ENCODE measurements at places on chromosomes 3 and 15.

DNA sequence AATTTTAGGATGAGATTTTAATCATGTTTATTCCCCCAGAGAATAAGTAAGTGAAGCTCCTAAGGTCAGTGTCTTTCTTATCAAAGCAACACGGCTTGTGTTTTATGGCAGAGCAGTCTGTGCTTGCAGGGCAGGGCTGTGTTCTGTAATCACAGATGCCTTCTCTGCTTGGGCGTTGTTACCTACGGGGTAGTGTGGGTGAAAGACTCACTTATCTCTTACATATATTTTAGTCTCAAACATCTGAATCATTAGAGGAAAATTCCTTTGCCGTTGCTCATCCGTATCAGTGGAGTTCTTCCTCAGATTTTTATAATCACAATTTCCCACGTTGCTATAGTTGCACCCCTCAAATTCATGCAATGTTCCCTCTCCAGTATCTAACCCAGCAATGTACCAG lies 271.7 kb upstream of the MEIS2 start:
- no peak for DNase-seq

GRCh38 chr15:99511866-99512661 lies 53.7 kb upstream of the MEF2A start:
- DNase-seq, result no peak

- DNase-seq, result no peak
These were observed 32.2 kb upstream of the SEC22A start for GRCh38 chr3:123169492-123169929.

- DNase-seq, result no peak
These were observed 54.6 kb downstream of the SST start for GRCh38 chr3:187615630-187616029.

GRCh38 chr15:27244047-27244446 lies 273.1 kb downstream of the GABRG3 start:
- DNase-seq, result no peak

DNA sequence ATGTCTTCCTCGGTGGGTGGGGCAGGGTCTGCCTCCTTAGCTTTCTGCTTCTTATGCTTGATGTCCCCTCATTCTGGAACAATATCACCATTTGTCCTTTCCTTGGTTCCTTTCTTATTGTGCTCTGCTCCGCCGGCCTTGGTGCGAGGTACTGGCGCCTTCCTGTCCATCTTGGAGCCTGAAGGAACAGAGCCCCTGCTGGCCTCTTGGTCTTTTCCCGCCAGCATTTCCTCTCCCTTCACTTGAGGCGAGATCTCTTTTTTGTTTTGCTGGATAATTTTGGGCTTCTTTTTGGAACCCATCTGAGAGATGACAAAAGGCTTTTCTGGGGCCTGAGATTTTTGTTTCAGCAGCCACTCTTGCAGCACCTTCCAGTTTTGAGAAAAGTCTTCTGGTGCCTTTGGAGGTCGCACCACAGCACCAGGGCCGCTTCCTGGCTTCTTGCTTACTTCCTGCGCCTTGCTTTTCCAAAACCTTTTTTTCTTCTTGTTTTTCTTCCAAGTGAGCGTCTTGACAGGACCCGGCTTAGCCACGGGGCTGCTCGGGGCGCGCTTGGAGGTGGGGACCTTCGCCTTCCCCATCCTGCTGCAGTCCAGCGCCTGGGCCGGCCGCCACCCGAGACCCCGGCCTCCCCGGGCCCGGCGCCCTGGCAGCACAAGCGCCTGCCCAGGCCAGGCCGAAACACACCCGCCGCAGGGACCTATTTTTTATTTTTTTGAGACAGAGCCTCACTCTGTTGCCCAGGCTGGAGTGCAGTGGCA lies 127.1 kb downstream of the KLF13 start:
- DNase-seq, result no peak

GRCh38 chr3:172317984-172318383 lies 130.3 kb downstream of the GHSR start:
- DNase-seq, result no peak

GRCh38 chr15:27491666-27492621 lies 521.0 kb downstream of the GABRG3 start:
- no peak for DNase-seq

- no peak for DNase-seq
These were observed 32.0 kb upstream of the ZNF445 start for GRCh38 chr3:44509393-44509921.

DNA sequence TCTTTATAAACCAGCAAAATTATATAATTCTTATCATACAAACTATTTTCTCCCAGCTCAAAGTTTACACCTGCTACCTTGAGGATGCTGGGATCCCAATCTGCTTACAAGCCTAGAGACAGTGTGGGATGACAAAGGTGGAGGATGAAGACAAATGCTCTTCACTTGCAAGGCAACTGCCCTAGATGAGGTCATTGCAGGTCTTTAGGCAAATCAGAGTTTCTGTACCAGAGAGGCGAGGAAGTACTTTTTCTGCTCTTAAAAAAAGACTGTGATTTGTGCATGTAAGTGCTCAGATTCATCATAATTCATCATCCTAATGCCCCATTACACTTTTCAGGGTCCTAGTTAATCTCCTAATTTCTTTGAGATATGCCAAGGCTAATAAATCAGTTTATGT lies 376.1 kb downstream of the ZPLD1 start:
- no peak for DNase-seq

Data from activated T-cell treated with anti-CD3 and anti-CD28 coated beads for 48 hours (primary cell).